ENCODE measurements at places on chromosomes 5 and 9.

DNA sequence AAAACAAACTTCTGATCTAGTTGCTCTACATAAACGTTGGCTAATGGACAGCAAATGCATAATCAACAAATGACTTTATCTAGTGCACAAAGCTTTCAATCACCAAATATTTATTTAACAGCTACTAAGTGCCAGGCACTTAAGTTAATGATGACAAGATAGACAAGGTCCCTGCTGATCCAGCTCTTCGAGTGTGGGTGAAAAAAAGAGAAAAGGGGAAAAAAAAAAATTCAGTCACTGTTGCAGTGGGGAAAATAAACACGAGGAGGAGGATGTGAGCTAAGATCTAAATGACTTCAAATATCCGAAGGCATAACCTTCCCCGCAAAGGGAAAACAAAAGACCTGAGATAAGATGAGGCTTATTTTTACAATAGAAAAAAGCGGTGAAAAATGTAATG lies 9.6 kb downstream of the PSIP1 start:
- no peak for DNase-seq

DNA sequence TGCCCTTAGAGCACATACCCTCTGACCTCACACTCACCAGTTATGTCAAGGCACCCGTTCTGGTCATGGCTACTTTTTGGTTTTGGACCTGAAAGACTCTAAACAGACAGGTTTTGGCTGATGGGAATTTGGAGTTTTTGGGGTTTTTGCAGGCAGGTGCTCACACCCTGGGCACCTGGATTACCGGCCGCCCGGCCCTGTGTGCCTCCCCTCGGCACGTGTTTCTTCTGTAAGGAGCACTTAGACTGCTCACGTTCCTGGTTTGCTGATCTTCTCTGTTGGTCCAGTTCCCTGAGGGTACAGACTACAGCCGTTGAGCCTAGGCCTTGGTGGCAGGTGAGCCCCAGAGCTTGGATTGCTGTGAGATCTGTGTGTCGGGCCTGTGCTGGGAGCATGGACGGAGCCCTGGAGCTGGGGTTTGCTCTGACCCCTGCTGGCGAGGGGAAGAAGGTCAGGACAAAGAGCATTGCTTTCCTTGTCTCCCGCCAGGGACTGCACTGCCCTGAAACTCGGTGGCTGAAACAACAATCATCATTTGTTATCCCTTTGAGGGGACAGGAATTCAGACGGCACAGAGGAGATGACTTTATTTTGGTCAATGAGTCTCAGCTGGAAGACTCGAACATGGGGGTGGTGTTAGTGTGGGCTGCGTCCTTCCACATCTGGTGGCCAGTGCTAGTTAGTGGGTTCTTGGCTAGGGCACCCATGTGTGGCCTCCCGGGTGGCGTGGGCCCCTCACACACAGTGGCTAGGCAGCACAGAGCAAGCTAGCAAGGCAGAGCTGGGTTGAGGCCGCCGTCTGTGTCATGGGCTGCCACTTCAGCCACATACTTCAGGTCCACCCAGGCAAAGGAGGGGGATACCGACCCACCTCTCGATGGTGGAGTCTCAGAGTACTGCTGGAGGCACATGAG lies 76.4 kb downstream of the EHMT1 start:
- DNase-seq = peak; percentile 58

DNA sequence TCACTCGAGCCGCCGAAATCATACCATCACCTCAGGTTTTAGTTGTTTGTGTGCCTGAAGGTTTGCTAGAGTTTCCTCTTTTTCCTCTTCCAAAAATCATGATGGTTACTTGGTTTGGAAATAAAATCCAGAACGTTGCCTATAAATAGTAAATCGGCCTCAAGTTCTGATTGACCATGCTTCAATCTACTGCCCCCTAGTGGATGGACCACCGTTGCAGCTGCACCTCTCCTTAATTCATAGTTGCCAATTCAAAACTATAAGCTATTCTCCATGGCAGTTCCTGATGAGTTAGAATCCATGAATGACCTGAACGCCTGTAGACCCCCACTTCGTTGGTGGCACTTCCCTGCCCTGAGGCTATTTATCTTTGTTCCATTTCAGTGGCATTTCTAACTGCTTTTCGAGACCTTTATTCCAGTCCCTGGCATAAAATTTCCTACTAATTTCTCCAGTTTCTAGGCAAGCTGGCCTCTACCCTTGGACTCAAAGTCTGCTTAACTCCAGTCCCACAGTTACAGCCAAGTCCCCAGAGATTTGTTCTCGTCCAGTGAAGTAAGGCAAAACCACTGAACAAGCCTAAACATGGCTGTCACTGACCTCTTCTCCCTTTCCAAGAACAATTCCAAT lies 422.6 kb downstream of the EFNA5 start:
- DNase-seq = peak; percentile 28

- DNase-seq = no peak
These were observed 81.0 kb upstream of the TRIO start for GRCh38 chr5:14062178-14062577.

GRCh38 chr9:92590377-92590776 lies 54.6 kb upstream of the ECM2 start:
- no peak for DNase-seq

DNA sequence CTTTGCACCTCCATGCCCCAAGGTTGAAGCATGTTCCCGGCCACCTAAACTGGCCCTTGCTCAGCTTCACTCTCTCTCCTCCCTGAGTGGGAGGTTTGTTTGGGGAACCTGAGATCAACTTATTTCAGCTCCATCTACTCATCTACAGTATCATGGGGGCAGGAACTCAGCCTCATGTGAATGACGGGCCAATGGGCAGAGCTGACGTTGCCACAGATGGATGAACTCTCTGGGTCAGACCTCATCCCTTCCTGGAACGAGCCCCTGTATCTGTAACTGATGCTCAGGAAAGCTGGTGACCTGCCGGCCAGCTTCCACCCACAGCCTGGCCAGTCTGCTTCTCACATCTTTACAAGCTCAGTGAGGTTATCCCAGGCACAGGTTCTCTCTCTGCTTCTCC lies 369.6 kb downstream of the IRX2 start:
- no peak for DNase-seq

GRCh38 chr9:135289081-135289491 lies 190.5 kb upstream of the PPP1R26 start:
- no peak for DNase-seq

- DNase-seq = no peak
These were observed 87.5 kb downstream of the KDM4C start for GRCh38 chr9:6845128-6845826.

GRCh38 chr9:69768101-69768500 lies 8.3 kb upstream of the PTAR1 start:
- no peak for DNase-seq

DNA sequence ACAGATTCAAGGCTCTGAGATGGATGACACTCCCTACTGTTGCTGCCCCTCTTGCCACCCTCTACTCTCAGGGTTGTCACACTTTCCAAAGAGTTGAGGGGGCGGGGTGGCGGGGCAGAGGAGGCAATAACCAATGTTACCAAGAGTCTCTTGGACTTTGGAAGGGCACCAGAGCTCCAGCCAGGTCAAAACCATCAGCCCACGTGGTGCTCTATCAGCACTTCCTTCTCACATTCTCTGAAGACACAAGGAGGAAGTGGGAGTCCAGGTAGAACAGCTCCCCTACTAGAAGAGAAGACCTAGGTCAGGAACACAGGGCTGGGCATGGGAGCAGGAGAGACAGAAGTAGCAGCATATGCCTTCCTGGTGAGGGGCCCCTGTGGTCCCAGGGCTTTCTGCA lies 33.0 kb upstream of the PIK3R1 start:
- DNase-seq = no peak
